ENCODE measurements at places on chromosomes 6 and 20.

DNA sequence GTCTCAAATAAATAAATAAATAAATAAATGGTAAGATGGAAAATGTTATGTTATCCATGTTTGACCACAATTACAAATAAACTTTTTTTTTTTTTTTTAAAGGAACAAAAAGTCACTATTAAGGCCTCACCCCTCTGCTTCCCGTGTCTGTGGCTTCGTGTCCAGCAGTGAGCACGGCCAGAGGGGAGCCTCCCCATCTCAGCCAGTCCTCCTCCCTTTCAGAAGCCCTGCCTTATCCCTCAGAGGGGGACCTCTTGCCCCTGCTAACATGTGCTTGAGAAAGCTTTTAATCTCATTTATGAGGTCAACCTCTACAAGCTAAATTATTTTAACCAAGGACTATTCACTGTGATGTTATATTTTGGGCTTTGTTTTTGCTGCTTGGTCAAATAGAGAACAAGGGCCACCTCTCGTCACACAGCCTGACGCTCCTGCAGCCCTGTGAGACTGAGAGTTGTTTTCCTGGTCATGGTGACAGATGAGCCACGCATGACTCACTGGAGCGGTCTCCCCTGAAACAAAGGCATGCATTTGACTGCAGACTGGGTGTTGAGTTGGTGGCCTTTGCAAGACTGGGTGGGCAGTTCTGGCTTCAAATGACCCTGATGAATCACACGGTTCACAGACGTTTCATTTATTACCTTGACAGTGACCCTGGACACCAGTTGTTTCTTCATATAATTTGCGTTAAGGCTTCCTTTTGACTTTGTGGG lies 131.8 kb downstream of the TIAM2 start:
- peak; percentile 83 for DNase-seq

DNA sequence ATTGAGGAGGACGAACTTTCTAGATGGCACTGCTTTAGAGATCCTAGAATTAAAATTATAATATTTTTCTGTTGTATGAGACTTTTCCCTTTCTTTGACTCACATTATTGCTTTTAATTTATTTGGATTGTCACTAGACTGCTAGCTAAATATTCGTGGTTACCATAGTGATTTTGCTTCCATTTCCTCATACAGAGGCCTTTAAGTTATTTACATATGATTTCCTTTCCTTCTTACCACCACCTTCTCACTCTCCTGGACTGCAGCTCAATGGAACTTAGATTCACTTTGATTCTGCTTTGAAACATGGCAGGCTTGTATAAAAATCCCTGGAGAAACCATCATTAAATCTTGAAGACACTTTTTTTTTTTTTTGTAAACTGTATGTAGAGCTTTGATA lies 222.9 kb downstream of the LAMA2 start:
- no peak for DNase-seq

- peak; percentile 41 for DNase-seq
These were observed 69.0 kb downstream of the MOCS1 start for GRCh38 chr6:39865011-39865888.

GRCh38 chr20:25301357-25301920 lies 53.6 kb downstream of the PYGB start:
- DNase-seq = no peak

DNA sequence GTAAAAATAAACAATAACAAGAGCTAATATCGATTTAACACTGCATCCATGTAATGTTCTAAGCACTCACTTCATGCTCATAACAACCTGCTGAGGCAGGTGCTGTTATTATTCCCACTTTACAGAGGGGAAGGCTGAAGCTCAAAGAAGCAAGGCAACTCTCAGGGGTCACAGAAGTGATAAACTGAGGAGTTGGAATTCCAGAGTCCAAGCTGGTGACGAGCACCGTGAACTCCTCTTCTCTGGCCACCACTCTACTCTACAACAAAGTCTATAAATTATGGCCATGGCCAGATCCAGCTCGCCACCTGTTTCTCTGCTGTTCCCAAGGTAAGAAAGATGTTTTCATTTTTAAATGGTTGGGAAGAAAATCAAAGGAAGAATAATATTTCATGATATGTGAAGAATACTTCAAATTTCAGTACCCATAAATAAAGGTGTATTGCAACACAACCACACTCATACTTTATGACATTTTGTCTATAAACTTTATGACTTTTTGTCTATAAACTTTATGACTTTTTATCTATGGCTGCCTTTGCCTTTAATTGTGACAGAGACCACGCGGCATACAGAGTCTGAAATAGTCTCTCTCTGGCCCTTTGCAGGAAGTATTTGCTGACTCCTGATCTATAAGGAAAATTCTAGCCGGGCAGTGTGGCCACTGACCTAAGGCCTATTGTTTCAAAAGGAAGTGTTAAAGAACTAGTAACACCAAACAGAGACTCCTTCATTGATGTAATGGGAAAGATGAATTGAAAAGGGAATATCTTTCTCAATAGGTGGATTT lies 113.2 kb upstream of the KCNG1 start:
- no peak for DNase-seq

- no peak for DNase-seq
These were observed 88.6 kb downstream of the LINC00237 start for GRCh38 chr20:21017528-21018085.

GRCh38 chr20:1434571-1435336 lies 31.9 kb downstream of the NSFL1C start:
- DNase-seq = peak; percentile 69

GRCh38 chr6:121482004-121482693 lies 46.7 kb downstream of the GJA1 start:
- DNase-seq = no peak

GRCh38 chr20:58447511-58448391 lies 58.7 kb downstream of the VAPB start:
- peak; percentile 39 for DNase-seq

- DNase-seq = no peak
These were observed 30.8 kb downstream of the FOXC1 start for GRCh38 chr6:1640476-1640875.

- DNase-seq = no peak
These were observed 39.7 kb downstream of the LBP start for GRCh38 chr20:38386004-38386403.

DNA sequence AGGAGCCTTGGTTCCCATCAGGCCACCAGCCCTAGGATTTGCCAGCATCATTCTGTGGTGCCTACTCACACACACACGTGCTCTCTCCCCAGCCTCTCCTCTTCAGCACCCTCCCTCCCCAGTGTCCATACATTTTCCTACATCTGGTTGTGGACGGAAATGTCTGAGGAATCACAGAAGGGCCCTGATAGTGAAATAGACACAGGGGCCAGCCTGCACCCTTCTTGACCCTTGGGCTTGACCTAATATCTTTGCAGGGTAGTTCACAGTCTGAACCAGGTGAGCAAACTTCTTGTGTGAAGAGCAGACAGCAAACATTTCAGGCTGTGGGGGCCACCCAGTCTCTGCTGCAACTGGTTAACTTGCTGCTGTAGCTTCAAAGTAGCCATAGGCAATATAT lies 108.5 kb upstream of the NXT1 start:
- no peak for DNase-seq

GRCh38 chr6:119921491-119922010 lies 572.0 kb upstream of the MAN1A1 start:
- no peak for DNase-seq

- peak; percentile 46 for DNase-seq
These were observed 27.0 kb downstream of the TRIM27 start for GRCh38 chr6:28896505-28897368.

DNA sequence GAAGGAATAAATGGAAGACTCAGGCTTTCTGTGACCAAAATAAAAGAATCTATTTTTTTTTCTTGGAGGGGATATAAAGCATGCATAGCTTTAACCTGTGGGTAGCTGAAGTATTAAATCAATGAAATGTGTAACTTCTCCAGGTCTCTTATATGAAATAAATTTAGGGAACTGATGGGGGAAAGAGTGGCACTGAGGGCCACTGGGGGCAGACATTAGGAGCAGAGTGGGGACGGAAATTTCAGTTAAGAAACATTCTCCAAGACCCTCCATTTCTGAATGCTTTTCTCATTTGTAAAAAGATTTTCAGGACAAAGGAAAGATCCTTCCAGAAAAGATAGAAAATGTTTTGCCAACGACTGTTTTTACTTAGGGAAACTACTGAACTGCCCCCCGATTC lies 131.0 kb downstream of the GPX5 start:
- DNase-seq = no peak

- DNase-seq = no peak
These were observed 214.6 kb upstream of the ECI2 start for GRCh38 chr6:4349931-4350330.

- DNase-seq = no peak
These were observed 183.5 kb downstream of the DST start for GRCh38 chr6:56459030-56459805.

DNA sequence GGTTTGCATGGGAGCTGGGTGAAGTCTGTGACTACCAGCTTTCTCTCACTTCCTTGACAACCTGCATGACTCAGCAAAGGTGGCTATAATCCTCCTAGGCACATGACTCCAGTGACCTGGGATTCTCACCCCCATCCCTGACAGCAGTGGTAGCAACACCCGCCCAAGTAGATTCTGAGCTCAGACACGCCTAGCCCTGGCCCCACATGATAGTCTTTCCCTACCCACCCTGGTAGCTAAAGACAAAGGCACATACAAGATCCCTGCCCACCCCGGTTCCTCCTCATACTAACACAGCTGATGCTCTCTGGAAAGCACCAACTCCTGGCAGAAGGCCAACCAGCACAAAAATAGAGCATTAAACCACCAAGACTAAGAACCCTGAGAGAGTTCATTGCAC lies 25.9 kb upstream of the CRISP1 start:
- DNase-seq = no peak

- no peak for DNase-seq
These were observed 156.2 kb upstream of the PLCB4 start for GRCh38 chr20:8912731-8913130.

DNA sequence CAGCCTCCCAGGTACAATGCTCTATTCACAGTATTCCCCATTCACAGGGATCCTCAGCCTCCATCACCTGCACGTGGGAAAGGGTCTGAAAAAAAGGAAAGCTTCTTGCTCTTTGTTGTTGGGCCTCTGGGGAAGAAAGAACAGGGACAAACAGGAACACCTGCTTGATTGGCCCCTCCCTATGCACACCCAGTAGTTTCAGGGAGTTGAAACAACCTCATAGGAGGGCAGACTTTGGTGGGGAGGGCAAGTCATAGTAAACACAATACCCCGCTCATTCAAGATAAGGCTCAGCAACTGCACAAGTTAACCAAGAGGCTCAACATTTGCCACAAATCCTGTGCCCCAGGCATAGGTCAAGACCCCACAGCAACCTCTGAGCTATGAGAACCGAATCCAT lies 1.7 kb downstream of the GHRH start:
- no peak for DNase-seq

- no peak for DNase-seq
These were observed 26.2 kb downstream of the CCN2 start for GRCh38 chr6:131924881-131925474.

GRCh38 chr6:157559201-157559756 lies 178.3 kb downstream of the ZDHHC14 start:
- DNase-seq = no peak

- DNase-seq = no peak
These were observed 280.5 kb downstream of the CLVS2 start for GRCh38 chr6:123276546-123276980.

- DNase-seq = no peak
These were observed 168.2 kb upstream of the SSTR4 start for GRCh38 chr20:22866812-22867341.

GRCh38 chr20:45358282-45359068 lies 4.5 kb upstream of the SYS1 start:
- DNase-seq = no peak

DNA sequence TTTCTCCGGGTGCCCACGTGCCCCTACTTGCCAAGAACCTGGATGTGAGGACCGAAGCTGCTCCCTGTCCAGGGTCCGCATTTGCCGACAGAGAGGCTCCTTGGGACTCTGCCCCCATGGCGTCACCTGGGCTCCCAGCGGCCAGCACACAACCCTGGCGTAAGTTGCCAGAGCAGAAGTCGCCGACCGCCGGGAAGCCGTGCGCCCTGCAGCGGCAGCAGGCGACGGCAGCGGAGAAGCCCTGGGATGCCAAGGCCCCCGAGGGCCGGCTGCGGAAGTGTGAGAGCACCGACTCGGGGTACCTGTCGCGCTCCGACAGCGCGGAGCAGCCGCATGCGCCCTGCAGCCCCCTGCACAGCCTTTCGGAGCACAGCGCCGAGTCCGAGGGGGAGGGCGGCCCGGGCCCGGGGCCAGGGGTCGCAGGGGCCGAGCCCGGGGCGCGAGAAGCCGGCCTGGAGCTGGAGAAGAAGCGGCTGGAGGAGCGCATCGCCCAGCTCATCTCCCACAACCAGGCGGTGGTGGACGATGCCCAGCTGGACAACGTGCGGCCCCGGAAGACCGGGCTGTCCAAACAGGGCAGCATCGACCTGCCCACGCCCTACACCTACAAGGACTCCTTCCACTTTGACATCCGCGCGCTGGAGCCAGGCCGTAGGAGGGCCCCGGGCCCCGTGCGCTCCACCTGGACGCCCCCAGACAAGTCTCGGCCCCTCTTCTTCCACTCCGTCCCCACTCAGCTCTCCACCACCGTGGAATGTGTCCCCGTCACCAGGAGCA lies 28.3 kb downstream of the ZNF831 start:
- DNase-seq = no peak

GRCh38 chr20:5168651-5169396 lies 42.0 kb downstream of the CDS2 start:
- no peak for DNase-seq

- no peak for DNase-seq
These were observed 224.8 kb upstream of the RREB1 start for GRCh38 chr6:6883011-6883410.

GRCh38 chr6:147080225-147080624 lies 124.0 kb upstream of the STXBP5 start:
- no peak for DNase-seq

- no peak for DNase-seq
These were observed 114.7 kb downstream of the PLCB1 start for GRCh38 chr20:8246716-8247115.

GRCh38 chr6:88920774-88921733 lies 42.4 kb downstream of the RNGTT start:
- DNase-seq = no peak

DNA sequence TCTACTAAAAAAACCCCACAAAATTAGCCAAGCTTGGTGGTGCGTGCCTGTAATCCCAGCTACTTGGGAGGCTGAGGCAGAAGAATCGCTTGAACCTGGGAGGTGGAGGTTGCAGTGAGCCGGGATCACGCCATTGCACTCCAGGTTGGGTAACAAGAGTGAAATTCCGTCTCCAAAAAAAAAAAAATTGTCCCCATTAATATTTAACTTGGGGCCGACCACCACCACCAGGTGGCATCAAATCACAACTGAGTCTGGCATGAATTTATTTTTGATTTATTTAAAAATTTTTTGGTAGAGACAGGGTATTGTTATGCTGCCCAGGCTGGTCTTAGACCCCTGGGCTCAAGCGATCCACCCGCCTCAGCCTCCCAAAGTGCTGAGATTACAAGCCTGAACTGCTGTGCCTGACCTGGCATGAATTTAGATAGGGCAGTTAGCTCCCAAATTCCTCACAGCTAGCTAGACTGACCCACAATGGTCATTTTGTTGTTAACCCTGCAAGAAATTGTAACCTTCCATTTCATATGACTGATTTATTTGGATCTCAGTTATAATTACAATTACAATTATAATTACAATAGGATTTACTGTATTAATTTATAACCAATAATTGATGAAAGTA lies 17.1 kb upstream of the BEND3 start:
- DNase-seq = no peak

- DNase-seq = no peak
These were observed 305.4 kb upstream of the MAP3K7 start for GRCh38 chr6:90892271-90892670.

- no peak for DNase-seq
These were observed 54.6 kb upstream of the UBR2 start for GRCh38 chr6:42509256-42509655.
